ENCODE measurements at places on chromosomes 12 and 14. TPM values are rescaled to one million over a fixed set of nuclear protein-coding genes. Genes with fewer than 3 reads are reported as not detected.

- no peak for DNase-seq
Measured at GRCh38 chr14:96802963-96803362, 5.8 kb downstream of the VRK1 start.

GRCh38 chr14:89015016-89015415 is 190.6 kb downstream of the TTC8 start:
- no peak for DNase-seq

DNA sequence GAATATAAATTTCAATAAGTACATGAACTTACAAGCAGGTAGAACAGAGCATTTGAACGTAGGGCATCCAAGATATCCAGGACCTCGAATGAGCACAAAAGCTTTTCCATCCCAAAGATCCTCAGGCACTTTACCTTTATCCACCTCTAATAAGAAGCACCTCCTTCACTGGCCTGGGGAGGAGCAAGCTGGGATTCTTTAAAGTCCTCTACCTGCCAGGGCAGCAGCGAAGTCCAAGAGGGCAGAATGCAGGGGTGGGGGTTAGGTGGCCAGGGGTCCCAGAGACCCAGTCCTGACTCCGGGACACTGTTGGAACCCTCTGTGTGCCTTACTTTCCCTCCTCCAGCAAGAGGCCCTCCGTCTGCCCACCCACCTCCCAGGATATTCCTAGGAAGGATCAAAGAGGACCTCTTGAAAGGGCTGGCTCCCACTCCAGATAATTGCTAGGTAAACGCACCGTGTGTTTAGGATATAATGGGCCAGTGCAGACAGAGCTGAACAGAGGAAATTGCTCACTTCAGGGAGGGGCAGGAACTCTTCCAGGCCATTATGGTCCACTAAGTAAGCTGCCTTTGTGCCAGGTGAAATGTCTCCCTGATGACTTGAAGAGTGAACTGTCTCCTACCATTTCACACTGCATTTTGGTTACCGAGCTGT is 68.1 kb downstream of the TTC9 start:
- no peak for DNase-seq

GRCh38 chr12:104426926-104427546 is 29.7 kb upstream of the CHST11 start:
- no peak for DNase-seq

- DNase-seq = no peak
Measured at GRCh38 chr14:96576359-96576758, 74.2 kb downstream of the PAPOLA start.

GRCh38 chr14:104373055-104373854 is 206.3 kb upstream of the C14orf180 start:
- DNase-seq = no peak

- no peak for DNase-seq
Measured at GRCh38 chr12:100823963-100824362, 29.4 kb downstream of the ANO4 start.

DNA sequence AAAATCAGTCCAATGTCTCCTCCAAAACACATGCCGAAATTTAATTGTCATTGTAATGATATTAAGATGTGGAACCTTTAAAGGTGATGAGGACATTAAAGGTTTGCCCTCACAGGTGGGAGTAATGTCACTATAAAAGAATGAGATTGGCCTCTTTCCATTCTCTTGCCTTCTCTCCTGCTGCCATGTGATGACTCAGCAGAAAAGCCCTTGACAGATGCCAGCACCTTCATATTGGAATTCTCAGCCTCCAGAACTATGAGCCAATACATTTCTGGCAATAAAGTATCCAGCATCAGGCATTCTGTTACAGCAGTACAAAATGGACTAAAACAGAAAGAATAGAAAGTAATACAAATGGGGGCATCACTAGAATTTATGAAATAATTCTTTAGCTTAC is 609.7 kb downstream of the SLC16A7 start:
- DNase-seq = no peak

NUDT4 gene
- total RNA-seq = 50.0 TPM

- no peak for DNase-seq
Measured at GRCh38 chr14:93794756-93795155, 6.5 kb upstream of the PRIMA1 start.

- DNase-seq = no peak
Measured at GRCh38 chr12:68861890-68862289, 53.9 kb downstream of the MDM2 start.

DNA sequence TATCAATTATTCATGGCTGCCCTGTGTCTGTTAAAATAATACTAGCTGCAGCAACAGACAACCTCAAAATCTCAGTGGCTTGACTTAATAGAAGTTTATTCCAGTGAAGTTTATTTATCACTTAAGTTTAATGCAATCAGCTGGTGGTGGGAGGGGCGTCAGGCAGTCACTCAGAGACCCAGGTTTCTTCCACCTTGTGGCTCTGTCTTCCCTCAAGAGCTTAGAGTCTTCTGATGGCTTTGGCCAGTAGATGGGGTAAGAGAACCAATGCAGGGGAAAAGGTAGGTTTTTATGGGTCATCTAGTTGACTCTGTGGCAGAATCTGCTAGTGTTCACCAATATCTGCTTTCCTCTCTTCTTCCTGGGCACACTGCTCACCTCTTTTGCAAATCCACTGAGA is 668.9 kb downstream of the AACS start:
- no peak for DNase-seq

BCL2L14 gene
- not detected for total RNA-seq

- DNase-seq = no peak
Measured at GRCh38 chr12:65649126-65649525, 175.2 kb upstream of the HMGA2 start.

GRCh38 chr14:60235440-60235839 is 13.6 kb upstream of the PPM1A start:
- no peak for DNase-seq

DNA sequence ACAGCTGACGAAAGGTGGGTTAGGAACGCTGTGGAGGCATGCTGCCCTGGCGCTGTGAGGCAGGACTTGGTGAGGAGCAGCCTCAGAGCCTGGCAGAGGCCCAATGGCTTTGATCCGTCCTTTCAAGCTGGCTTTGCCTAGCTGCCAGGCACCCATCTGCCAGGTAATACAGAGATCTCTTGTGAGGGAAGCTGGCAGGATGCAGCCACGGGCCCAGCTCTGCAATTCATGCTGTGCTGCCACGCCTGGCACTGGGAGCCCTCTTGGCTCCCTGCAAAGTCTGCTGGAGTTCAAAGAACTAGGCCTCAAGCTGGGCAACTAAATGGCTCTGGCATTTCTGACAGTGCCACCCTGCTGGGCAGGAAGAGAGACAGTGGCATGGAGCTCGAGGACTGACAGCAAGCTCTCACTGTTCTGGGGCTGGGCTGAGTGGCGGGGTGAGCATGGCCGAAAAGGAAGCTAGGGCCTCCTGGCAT is 18.7 kb downstream of the IQSEC3 start:
- DNase-seq = no peak

NTF3 gene
- total RNA-seq = 5.9 TPM

GRCh38 chr12:22204391-22204790 is 130.1 kb downstream of the ST8SIA1 start:
- DNase-seq = no peak

- DNase-seq = no peak
Measured at GRCh38 chr12:27622436-27623195, 73.6 kb upstream of the REP15 start.

- no peak for DNase-seq
Measured at GRCh38 chr12:125161712-125162022, 96.4 kb downstream of the AACS start.

RIN3 gene
- 22.1 TPM for total RNA-seq

SSPN gene
- total RNA-seq = 119 TPM

RND1 gene
- total RNA-seq = 4.5 TPM

CLSTN3 gene
- 43.8 TPM for total RNA-seq

- no peak for DNase-seq
Measured at GRCh38 chr12:92847368-92847767, 81.7 kb downstream of the EEA1 start.

GRCh38 chr12:120719072-120719471 is 6.6 kb upstream of the ACADS start:
- DNase-seq = no peak

DNA sequence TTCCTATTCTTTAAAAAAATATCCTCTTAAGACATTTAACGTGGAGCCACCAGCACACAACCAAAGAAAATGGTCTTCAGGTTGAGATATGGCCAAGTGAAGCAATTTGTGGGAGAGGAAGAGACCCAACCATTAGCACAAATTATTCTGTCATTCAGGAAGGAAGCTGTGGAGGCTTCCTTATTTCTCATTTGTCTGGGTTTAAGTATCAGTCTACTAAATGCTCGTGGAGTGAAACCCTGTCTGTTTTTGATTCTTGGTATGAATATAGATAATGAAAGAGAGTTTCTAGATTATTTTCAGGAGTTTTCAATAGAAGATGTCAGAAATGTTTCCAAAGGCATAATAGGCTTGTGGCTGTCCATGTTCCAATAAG is 125.1 kb downstream of the GPR65 start:
- no peak for DNase-seq

- DNase-seq = no peak
Measured at GRCh38 chr14:22492622-22493542, 96.1 kb downstream of the DAD1 start.

GRCh38 chr14:106564058-106564643 is 1037.8 kb downstream of the TMEM121 start:
- no peak for DNase-seq

TRHDE gene
- 4.1 TPM for total RNA-seq

MED6 gene
- total RNA-seq = 44.7 TPM

TEX22 gene
- 6.0 TPM for total RNA-seq

DNA sequence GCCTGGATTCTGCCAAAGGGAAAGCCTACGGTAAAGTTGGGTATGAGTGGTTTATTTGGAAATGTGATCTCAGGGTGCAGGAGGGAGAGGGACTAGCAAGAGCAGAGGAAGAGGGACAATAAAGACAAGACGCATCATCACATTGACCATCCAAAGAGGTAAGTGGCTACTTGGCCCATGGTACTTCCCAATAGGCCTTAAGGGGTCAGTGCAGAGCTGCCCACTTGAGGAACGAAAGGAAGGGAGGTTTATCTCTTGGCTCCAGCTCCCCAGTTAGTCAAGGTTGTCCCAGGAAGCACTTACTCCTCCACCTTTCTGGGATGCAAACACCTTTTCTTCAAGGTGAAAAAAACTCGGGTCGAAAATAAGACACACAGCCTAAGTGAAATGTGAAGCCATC is 323.9 kb downstream of the TMEM132D start:
- DNase-seq = no peak

- DNase-seq = no peak
Measured at GRCh38 chr12:11795913-11796459, 146.5 kb downstream of the ETV6 start.

DNA sequence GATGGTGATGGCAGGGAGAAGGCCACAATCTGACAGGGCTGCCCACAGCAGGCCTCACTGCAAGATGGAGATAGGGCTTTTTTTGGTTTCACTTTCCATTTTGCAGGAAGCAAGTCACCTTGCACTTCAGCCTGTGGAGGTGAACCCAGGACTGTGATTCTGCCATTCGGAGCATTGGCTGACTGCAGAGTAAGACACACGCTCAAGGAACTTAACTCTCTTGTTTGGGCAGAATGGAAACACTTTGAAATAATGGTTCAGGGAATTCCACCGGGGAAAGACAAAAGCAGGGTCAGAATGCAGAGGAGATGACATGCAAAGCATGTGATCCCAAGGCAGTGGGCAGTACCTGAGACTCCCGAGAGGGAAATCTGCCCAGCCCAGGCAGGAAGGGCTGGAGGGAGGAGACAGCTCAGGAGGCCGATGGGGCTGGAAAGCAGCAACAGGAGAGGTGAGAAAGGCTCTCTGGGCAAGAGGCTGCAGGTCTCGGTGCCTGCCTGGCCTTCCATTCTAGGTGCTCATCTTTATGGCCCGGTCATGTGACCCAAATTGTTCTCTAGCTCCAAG is 58.7 kb upstream of the PRMT8 start:
- no peak for DNase-seq

- peak; percentile 69 for DNase-seq
Measured at GRCh38 chr12:20368651-20369304, 441 bp downstream of the PDE3A start.

DNA sequence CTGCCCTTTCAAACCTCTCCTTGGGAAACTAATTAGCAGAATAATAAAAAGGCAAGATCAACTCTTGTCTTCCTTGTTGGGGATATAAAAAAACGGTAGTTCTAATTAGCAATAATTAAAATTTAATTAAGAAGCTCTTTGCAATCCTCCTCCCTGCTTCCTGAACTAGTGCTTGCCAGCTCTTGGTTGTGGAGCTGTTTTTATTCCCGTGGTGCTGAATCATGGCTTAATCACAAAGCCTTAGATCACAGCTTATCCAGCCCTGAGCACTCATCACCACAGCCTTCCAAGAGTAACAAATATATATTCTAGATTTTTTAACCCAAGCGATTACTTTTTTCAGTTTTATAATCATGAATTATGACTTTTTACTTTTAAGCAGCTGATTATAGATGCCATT is 63.2 kb upstream of the INSM2 start:
- no peak for DNase-seq

HOXC4 gene
- 23.6 TPM for total RNA-seq

- DNase-seq = peak; percentile 89
Measured at GRCh38 chr12:1634590-1635191, 5.7 kb downstream of the WNT5B start.

TMEM30B gene
- total RNA-seq = 50.1 TPM

DNA sequence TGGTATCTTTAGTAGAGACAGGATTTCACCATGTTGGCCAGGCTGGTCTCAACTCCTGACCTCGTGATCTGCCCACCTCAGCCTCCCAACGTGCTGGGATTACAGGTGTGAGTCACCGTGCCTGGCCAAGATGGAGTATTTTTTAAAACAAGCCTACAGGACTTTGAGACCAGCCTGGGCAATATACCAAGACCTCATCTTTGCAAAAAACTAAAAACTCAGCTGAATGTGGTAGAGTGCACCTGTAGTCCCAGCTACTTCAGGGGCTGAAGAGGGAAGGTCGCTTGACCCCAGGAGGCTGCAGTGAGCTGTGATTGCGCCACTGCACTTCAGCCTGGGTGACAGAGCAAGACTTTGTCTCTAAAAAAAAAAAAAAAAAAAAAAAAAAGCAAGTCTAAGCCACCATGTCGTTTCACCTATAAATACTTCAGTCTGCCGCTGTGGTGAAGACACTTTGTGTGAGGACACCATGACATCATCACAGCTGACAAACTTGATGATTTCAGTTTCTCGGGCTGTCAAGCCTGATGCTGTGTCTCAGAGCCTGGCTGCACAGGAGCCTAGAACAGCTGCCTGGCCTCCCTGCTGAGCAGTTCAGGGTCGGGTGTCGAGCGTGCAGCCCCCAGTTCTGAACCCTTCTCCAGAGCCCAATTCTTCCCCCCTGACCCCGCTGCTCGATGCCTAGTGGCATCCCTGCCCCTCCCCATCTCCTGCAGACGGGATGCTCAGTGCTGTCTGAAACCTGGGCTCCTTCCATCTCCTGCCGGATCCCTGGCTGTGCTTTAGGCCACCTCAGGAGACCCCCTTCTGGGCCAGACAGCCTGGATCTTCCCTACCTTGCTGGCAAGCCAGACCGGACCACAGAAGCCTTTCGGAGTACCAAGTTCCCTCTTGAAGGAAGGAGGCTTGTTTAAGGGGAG is 119.2 kb upstream of the EVL start:
- DNase-seq = no peak

Measured in sciatic nerve (tissue), 2 donors.